ENCODE measurements at places on chromosomes 1 and 21.

DNA sequence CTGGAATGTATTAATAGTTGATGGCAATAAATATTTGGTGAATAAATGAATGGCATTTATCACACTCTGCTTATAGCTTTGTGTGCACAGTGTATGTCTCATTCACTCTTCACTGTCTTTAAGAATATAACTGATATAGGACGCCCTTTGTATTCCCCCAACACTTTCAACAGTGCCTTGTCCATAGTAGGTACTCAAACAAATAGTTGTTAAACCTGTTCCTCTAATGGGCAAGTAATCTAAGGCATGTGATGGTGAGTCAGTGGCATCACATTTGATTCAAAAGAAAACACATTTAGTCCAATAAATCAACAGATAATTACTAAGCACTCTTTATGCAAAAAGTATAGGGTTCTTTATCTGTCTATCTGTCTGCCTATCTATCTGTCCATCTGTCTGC lies 11.2 kb upstream of the RXRG start:
- no peak for DNase-seq

GRCh38 chr1:169321539-169321938 lies 46.1 kb downstream of the NME7 start:
- peak; percentile 75 for DNase-seq

GRCh38 chr21:34913811-34914210 lies 135.3 kb downstream of the RUNX1 start:
- DNase-seq: no peak

DNA sequence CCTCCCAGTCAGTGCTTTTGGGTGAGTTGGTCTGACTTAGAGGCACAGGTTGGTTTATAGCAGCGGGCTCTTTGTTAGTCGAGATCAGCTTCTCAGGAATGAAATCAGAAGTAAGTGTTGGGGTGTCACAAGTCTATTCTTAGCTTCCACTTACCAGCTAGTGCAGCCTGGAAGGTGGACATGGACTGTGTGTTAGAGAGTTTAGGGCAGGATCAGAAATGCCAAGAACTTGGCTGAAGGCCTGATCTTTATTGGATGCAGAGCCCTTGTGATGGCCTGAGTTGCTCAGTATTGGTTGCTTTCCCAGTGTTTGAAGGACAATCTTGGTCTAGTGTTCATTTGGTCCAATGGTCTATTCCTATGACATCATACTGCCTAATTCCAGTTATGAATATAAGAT lies 377.0 kb upstream of the USP24 start:
- no peak for DNase-seq

GRCh38 chr1:200512191-200512590 lies 102.4 kb upstream of the ZNF281 start:
- peak; percentile 80 for DNase-seq

- no peak for DNase-seq
These were observed 48.4 kb upstream of the LRRC3 start for GRCh38 chr21:44406953-44407352.

DNA sequence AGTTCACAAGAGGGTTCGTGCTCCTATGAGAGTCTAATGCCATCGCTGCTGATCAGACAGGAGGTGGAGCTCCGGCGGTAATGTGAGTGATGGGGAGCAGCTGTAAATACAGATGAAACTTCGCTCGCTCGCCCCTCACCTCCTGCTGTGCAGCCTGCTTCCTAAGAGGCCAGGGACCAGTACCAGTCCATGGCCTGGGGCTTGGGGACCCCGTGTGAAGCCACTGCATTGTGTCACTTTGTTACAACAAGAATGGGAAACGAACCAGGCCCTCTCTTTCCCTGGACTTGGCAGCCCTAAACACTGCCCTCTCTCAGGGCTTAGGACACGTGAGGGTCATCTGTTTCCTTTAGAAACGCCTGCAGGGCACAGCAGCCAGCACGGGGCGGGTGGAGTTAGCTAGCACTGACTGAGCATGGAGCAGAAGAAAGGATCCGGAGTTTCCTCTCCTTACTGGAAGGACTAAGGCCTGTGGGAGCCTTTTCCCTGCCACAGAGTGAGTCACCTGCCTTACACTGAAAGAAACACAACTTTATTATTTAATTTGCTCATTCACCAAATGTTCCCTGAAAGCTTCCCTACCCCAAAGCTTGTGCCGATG lies 185.2 kb upstream of the TMEM51 start:
- DNase-seq: peak; percentile 86

DNA sequence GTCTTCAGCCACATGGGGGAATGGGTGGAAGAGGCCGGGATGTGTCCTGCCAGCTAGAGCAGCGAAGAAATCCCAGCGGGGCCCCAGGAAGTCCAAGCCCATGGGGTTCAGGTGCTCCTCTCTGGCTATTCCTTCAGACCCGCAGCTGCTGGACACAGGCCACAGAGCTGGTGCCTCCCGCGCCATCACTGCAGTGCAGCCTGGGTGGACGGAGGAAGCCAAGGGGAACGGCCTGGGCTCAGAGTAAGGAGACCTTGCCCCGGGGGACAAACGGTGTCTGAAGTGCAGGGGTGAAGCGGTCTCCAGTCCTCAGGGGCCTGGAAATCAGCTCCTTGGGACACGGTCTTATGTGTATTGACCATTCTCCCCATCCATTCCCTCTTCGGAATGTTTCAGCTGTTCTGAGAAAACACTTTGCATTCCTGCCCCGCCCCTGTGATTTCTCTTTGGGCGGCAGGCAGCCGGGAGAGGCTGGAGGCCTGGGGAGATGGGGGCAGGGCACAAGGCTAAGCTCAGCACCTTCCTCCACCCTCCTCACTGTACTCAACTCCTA lies 18.4 kb downstream of the MTHFR start:
- peak; percentile 19 for DNase-seq
